ENCODE measurements at places on chromosomes 3 and 15.

DNA sequence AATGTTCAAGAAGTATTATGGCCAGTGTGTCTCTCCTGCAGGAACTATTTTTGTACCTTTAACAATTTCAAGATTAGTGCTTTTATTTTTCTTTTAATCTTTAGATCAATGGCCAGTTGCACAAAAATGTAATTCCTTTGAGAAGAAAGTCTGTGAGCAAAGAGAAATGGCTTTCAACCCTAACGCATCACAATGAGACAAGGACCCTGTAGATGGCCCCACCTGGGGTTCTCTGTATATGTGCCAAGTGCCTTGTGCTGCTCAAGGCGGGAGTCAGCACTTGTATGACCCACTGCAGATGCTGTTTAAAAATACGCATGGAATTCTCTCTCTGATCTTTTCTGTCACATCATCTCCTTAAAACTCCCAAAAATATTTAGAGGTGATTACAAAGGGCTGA lies 453.4 kb downstream of the OCA2 start:
- no peak for DNase-seq

- no peak for DNase-seq
Observed at GRCh38 chr15:94476686-94477085, 245.3 kb downstream of the MCTP2 start.

DNA sequence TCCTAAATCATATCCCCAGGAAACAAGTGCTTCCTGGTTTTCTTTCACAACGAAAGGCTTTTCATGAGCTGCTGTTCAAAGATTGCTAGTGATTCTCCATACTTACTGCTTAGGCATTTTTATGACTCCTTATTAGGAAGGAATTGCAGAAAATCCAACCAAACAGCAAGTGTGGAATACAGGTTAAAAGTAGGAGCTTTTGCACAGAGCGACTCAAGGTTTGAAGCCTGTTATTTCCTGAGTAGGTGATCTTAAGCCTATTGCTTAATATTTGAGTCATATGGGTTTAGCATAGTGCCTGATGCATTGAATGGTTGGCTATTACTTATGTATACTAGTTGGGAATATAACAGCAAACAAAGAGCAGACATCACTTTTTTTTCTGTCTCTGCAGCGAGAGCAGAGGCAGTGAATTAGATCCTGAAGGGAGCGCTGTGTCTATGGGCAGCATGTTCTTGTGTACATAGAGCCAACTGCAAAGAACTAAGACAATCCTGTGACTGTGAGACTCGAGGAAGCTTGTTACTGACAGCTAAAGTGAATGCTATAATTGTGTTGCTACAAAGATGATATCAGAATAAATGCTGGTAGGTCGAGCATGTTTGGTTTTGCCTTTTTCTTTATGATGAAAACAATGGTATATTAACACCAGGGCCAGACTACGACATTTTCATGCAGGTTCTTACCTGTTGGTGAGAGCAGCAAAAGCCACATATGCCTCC lies 6.3 kb downstream of the TM4SF1 start:
- DNase-seq: peak; percentile 49

GRCh38 chr15:94004697-94005096 lies 226.7 kb upstream of the MCTP2 start:
- DNase-seq: no peak

GRCh38 chr3:136818191-136818768 lies 646 bp upstream of the SLC35G2 start:
- DNase-seq: peak; percentile 96

- DNase-seq: peak; percentile 6
Observed at GRCh38 chr3:112437146-112438022, 61.9 kb downstream of the BTLA start.

- no peak for DNase-seq
Observed at GRCh38 chr15:91561371-91562100, 292.0 kb upstream of the SLCO3A1 start.

- DNase-seq: no peak
Observed at GRCh38 chr3:175692256-175692655, 833.1 kb downstream of the NAALADL2 start.

DNA sequence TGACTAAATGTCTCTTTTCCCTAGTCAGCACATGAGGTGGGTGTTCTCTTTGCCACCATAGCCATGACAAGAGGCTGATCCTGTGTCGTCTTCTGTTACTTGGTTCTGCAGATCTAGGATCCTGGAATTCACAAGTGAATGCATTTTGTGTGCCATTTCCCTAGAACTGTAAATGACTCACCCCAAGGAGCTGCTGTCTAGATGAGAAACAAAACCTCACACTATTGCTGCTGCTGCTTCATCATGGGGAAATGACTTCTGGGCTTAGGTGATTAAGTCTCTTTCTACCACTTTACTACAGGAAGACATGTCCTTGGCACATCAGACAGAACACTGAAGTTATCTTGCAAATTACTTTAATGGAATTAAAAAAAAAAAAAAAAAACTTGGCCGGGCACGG lies 54.9 kb downstream of the SLCO3A1 start:
- no peak for DNase-seq

- DNase-seq: no peak
Observed at GRCh38 chr15:50415752-50416404, 8.3 kb upstream of the USP8 start.

GRCh38 chr3:168090306-168091085 lies 5.2 kb downstream of the GOLIM4 start:
- DNase-seq: no peak

DNA sequence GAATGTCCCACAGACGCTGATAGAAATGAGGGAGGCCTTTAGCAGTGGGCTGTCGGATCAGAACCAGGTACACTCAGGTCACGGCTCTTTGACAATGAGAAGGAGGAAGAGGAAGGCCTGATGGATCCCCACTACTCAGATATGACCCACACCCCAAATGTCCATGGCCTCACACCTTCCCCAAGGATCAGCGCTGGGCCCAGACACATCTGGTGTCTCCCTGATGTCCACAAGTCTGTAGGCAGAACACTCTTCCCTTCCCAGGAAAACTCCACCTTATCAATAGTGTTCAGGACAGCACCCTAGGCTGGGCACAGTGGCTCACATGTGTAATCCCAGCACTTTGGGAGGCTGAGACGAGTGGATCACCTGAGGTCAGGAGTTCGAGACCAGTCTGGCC lies 33.3 kb upstream of the SFMBT1 start:
- DNase-seq: no peak

DNA sequence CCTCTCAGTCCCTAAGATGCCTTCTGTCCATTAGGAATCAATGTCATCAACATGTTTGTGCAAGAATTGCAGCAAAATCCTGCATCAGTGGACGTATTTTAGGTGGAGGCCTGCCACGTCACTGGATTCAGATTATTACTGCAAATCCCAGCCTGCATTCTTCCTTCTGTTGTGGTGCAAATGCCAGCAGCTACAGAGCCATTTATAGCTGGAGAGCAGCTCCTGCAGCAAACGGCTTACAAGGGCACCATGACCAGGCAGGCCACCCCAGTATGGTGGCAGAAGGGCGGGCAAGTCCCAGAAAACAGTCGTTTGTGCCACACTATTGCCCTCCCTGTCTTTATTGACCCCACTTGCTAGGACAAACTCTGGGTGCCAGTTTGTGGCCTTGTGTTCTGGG lies 74.7 kb downstream of the SNRK start:
- DNase-seq: no peak

GRCh38 chr3:12901623-12902045 lies 60.3 kb upstream of the RPL32 start:
- no peak for DNase-seq

DNA sequence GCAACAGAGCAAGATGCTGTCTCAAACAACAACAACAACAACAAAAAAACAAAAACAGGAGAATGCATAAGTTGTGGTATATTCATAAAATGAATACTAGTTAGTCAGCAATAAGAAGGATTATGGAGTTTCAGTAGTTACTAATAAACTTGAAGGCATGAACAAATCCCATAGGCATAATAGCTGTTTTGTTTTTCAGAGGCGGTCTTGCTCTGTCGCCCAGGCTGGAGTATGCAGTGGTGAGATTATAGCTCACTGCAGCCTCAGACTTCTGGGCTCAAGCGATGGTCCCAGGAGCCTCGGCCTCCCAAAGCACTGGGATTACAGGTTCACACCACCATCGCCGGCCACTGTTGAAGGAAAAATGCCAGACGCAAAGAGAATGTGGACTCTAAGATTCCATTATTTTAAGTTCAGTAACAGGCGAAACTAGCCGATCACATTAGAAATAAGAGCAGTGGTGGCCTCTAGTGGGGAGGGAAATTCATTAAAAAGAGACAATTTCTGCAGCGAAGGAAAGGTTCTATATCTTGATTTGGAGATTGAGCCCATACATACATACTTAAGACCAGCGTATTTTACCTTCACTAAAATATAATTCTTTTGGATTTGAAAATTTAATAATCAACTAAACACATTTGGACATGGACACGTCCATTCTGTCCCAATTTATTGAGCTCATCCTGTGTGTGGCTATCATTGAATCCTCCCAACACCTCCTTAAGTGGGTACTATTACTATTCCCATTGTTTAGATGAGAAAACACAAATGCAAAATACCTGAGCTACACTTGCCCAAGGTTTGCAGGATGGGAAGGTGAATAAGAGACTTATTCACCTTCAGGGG lies 27.4 kb upstream of the HDAC11 start:
- DNase-seq: peak; percentile 43

DNA sequence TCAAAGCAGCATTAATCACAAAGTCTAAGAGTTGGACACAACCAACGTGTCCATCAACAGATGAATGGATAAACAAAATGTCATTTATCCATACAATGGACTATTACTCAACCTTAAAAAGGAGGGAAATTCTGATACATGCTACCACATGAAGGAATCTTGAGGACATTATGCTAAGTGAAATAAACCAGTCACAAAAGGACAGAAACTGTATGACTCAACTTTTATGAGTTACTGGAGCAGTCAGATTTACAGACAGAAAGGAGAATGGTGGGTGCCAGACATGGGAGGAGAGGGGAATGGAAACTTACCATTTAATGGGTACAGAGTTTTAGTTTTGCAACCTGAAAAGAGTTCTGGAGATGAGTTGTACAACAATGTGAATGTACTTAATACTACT lies 43.0 kb upstream of the SEC13 start:
- DNase-seq: no peak

DNA sequence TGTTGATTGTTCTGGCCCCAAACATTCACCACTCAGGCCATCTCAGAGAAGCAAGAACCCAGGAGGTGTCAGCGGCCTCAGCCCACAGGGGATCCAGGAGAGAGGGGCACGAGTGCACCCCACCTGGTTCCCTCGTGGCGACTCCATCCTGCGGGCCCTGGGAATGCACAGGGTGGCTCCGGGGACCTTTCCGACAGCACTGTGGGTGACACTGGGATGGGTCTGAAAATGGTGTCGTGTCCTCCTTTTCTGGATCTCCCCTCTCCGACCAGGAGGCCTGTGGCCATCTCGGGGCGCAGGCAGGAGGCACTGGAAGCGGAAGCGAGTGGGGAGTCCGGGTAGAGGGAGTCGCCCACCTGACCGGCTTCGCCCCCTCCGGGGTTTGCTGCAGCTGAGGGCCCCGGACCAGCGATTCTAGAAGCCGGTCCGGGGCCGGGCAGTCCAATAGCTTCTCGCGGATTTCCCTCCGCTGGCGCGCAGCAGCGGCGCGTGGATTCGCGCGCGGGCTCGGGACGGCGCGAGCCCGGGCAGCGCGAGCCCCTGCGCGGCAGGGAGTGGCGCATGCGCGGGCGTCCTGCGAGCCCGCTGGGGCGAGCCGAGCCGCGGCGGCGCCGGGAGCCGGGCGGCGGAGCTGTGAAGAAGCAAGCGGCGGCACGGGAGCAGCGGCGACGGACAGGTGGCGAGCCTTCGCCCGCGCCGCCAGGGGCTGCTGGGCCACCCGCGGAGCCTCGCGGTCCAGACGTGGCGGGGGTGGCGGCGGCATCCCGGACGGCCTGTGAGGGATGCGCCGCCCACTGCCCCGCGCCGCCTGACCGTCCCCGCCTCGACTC lies at the start of gene DOCK3:
Gene DOCK3, plus strand, starts transcription at position 579 of the 830 bp plus-strand sequence. CDS start 337 bp downstream, outside the sequence.
- DNase-seq: peak; percentile 55

GRCh38 chr3:122246199-122246598 lies 62.7 kb downstream of the CASR start:
- DNase-seq: no peak

DNA sequence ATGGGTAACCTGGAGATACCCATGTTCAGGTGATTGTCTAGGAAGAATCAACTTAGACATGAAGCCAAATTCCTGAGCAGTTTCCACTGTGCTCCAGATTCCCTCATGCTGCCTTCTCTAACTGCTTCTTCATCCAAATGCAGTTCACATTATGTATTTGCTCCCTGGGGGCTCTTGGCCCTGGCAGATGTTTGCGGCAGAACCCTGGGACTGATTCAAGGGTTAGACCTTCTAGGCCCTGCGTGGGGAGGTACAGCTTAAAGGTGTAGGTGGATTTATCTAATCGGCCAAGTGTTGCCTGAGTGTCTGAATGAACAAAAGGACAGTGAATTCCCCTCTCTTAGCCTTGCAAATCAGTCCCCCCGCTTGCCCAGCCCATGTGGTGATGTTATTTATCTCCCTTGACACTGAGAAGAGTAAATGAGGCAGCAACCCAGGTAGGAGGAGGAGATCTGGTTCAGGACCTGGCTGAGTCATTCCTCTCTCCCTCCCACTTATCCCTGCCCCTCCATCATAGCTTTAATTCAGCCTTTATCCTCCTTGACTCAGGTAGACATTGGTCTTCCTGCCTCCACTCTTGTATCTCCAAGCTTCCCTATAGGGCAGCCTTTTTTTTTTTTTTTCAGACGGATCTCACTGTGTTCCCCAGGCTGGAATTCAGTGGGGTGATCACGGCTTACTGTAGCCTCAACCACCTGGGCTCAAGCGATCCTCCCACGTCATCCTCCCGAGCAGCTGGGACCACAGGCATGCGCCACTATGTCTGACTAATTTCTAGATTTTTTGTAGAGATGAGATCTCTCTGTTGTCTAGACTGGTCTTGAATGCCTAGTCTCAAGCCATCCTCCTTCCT lies 54.8 kb downstream of the MAGEF1 start:
- DNase-seq: no peak

- no peak for DNase-seq
Observed at GRCh38 chr3:156497326-156497725, 57.6 kb downstream of the SSR3 start.

DNA sequence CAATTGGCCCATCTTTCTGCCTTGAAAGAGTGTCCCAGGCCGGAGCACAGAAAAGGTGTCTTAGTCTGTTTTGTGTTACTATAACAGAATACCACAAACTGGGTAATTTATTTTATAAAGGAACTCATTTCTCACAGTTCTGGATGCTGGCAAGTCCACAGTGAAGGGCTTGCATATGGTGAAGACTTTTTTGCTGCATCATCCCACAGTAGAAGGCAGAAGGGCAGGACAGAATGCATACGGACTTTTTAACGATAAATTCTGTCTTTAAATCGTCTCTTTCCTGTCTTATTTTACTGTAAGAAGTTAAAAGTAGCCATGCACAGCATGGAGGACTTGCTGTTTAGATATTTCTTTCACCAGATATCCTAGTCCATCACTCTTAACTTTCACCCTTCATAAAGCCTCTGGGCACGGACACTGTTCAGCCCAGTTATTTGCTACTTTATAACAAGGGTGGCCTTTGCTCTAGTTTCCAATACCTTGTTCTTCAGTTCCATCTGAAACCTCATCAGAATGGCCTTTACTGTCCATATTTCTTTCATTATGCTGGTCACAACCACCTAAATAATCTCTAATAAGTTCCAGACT lies 10.3 kb upstream of the EIF1B start:
- no peak for DNase-seq

GRCh38 chr3:8713901-8714759 lies 19.5 kb upstream of the CAV3 start:
- DNase-seq: no peak
